ENCODE measurements at places on chromosomes 3 and 15. TPM values are rescaled to one million over a fixed set of nuclear protein-coding genes. Genes with fewer than 3 reads are reported as not detected.

- no peak for DNase-seq
These were observed 34.5 kb upstream of the NR1I2 start for GRCh38 chr3:119747357-119747756.

- DNase-seq: peak; percentile 33
These were observed at the start of gene CA12 for GRCh38 chr15:63381301-63382204. TSS of gene CA12 (minus strand) at chr15:63381846. CDS start at chr15:63381720, 126 bp downstream.

DNA sequence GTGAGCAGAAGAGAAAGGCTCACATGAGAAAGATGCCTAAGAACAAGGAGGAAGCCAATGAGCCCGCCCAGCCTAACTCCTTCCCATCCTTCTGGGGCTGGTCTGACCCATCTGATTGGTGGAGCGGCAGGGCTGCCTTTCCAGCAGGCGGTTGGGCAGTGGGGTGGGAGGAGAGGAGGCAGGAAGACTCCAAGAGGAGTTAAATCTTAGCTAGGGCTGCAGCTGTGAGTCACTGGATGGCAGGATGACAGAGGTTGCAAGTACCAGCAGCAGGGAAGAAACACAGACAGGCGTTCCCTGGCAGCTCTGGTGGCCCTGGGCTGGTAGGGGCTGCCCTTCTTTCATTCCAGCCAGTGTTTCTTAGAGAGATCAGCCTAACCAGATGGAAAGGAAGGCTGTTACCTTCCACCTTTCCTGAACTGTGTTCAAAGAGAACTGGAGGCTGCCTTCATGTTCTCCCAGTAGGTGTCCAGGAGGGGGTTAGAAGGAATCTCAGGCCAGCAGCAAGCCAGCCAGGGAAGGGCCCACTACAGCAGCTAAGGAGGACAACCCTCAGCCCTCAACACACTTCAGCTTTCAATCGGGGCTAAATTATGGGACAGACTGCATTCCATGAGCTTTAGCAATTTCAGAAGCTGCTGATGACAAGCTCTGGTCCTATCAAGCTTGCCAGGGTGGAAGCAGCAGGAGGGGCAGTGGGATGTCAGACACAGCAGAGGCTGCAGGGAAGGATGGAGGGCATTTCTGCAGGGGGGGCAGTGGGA, 50.3 kb downstream of the CHSY1 start:
- peak; percentile 65 for DNase-seq

GRCh38 chr3:145259166-145259880, 901.7 kb downstream of the PLOD2 start:
- DNase-seq: no peak

DNA sequence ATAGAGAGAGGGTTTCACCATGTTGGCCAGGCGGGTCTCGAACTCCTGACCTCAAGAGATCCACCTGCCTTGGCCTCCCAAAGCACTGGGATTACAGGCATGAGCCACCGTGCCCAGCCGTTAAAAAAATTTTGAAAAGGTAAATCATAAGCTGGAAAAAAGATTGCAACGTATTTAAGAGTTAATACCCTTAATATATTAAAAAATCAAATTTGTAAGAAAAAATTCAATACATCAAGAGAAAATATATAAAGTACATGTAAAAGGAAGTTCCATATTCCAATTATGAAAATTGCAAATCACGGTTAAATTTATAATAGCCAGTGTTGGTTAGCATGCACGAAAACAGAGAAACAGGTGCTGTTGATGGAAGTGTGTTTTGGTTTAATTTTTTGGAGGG, 2.3 kb upstream of the SACM1L start:
- DNase-seq: no peak

- no peak for DNase-seq
These were observed 75.7 kb downstream of the SMAD6 start for GRCh38 chr15:66777596-66778313.

DNA sequence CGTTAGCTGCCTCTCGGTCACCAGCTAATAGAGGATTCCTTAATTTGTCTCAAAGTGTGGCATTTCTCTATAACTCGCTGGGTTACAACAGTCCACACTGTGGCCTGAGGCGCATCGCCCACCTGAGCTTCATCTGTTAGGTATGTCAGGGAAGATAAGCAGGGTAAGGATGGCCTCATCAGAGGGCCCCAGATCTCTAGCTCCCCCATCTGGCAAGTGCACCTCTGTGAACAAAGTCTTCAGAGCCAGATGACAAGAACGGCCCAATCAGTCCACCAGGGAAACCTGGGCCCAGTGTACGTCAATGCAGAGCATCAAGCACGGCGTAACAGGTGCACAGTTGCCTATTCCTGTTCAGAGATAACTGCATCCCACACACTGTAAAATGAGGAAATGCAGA, 23.2 kb downstream of the FRG2C start:
- no peak for DNase-seq

- no peak for DNase-seq
These were observed 59.0 kb upstream of the MINAR1 start for GRCh38 chr15:79373113-79373512.

- DNase-seq: no peak
These were observed 51.6 kb upstream of the DUT start for GRCh38 chr15:48279608-48280007.

- DNase-seq: no peak
These were observed 54.5 kb upstream of the MEX3B start for GRCh38 chr15:82100111-82100929.

- no peak for DNase-seq
These were observed 55.4 kb downstream of the CYP19A1 start for GRCh38 chr15:51283026-51283425.

GRCh38 chr3:197953325-197953724, 3.3 kb downstream of the RPL35A start:
- DNase-seq: no peak

GRCh38 chr3:51773529-51774056, 5.4 kb downstream of the IQCF6 start:
- no peak for DNase-seq

GRCh38 chr15:76149291-76149915, 89.6 kb downstream of the TMEM266 start:
- no peak for DNase-seq

DNA sequence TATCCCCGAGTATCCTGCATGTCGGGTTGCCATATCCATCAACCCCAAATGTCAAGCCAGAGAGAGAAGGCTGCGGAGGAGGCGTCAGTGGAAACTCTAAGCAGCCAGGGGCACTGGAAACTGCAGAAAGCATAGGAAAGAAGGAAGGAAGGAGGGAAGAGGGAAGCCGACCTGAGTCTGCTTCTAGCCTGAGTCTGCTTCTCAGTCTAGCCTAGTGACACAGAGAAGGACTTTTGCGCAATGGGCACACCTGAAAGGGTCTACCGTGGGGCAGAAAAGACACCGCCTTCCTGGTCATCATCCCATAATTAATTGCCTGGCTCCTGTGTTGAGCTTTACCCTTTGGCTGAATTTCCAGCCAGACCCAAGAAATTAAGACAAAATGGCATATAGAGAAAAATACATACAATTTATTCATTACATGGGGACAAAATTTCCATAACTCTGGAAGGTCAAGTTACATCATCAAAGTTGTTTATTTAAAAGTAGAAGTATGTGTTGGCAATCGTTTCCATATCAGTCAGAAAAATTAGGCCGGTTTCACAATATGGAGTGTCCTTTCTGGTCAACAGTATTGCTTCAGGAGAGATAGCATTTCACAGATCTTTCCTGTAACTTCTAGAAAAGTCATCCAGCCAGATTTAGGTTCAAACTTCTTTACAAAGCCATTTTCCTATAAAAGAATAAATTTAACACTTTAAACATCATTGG, 10.3 kb downstream of the BCL2A1 start:
- DNase-seq: no peak

DNA sequence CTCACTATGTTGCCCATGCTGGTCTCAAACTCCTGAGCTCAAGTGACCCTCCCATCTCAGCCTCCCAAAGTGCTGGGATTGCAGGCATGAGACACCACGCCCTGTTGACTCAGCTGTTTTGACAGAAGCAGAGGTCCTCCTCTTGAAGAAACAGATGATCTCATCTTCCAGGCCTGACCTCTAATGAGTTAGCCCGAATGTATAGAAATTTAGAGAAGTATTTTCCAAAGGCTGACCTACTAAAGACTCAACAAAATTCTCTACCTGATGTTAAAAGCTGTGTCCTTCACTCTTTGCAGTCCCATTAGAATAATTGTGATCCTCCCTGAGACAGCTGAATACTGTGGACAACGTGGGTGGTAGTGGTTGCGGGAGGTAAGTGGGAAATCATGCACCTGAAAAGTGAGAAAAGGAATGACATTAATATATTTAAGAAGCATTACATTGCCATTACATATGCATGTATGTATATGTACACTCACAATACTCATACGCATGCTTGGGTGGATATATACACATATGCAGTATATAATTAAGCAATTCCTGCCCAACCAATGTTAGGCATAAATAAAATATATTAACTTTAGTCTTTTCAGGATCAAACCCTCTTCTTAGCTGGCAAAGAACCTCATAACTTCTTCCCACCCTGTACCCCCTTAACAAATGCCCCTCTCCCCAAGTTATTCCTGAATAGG, 204.6 kb upstream of the NR2F2 start:
- no peak for DNase-seq

Gene TRIM42
- not detected for total RNA-seq

Gene AMT
- total RNA-seq: 2.7 TPM

Gene CCR4
- total RNA-seq: 27.9 TPM

Gene GABRR3
- not detected for total RNA-seq

Data from activated naive CD4-positive, alpha-beta T cell treated with anti-CD3 and anti-CD28 coated beads for 36 hours (primary cell).